ENCODE measurements at places on chromosomes 4 and X. TPM values are rescaled to one million over a fixed set of nuclear protein-coding genes. Genes with fewer than 3 reads are reported as not detected.

- DNase-seq, result no peak
- H3K4me3 ChIP-seq, result no peak overlapping the region
- no peak overlapping the region for H3K27ac ChIP-seq
- H3K4me1 ChIP-seq, result no peaks in the 10 kb centered on the region
Observed at GRCh38 chr4:189117426-189117825, 823.2 kb upstream of the FRG1 start.

- H3K4me1 ChIP-seq, result no peaks in the 10 kb centered on the region
- H3K27me3 ChIP-seq, result peaks cover 7% of the 10 kb centered on the region
- no peak overlapping the region for H3K4me3 ChIP-seq
- no peak for DNase-seq
- no peak overlapping the region for H3K27ac ChIP-seq
- no peaks in the 10 kb centered on the region for H3K36me3 ChIP-seq
Observed at GRCh38 chr4:37326852-37327251, 82.3 kb downstream of the NWD2 start.

GRCh38 chrX:150692296-150692695, 900 bp upstream of the MTMR1 start:
- peaks cover 18% of the 10 kb centered on the region for H3K36me3 ChIP-seq
- peak overlapping the region; percentile 94 for H3K27ac ChIP-seq
- no peak for DNase-seq

DNA sequence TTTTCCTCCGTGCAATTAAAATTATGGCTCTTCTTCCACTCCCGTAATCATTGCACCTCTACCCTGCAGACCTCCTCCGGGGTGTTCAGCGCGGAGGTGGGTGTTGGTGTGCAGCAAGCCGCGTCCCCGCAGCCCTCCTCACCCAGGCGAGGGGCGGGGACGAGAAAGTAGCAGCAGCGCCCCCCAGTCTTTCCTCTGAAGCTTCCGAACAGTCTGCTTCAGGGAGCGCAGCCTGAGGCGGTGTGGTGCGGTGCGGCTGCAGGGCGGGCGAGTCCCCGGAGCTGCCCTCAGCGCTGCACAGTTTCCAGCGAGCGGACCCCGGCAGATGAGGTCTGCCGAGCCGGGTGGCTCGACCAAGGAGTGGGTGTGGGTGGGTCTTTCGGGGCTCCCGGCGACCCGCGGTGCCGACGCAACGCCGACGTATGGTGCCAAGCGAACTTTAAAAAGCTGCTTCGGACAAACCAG, at the start of gene FRAS1:
TSS of gene FRAS1 (plus strand) at position 189 of the 465 bp plus-strand sequence. CDS start 687 bp downstream, outside the sequence.
- no peak within 1 kb of the TSS for H3K27ac ChIP-seq
- DNase-seq, result peak; percentile 43
- H3K36me3 ChIP-seq, result no peaks in the 10 kb centered on the region
- peaks cover 67% of the 10 kb centered on the region for H3K27me3 ChIP-seq
- peaks cover 28% of the 10 kb centered on the region for H3K4me1 ChIP-seq
- peak within 1 kb of the TSS; percentile 82 for H3K4me3 ChIP-seq

- no peak overlapping the region for H3K4me3 ChIP-seq
- H3K27ac ChIP-seq, result no peak overlapping the region
- no peaks in the 10 kb centered on the region for H3K4me1 ChIP-seq
- DNase-seq, result no peak
- no peaks in the 10 kb centered on the region for H3K27me3 ChIP-seq
Observed at GRCh38 chrX:41604177-41604576, 84.6 kb upstream of the GPR34 start.

GRCh38 chr4:40232610-40233009, 35.8 kb downstream of the RHOH start:
- H3K4me1 ChIP-seq, result peaks cover 88% of the 10 kb centered on the region
- peak overlapping the region; percentile 56 for H3K4me3 ChIP-seq
- no peaks in the 10 kb centered on the region for H3K27me3 ChIP-seq
- no peak for DNase-seq
- peak overlapping the region; percentile 97 for H3K27ac ChIP-seq

DNA sequence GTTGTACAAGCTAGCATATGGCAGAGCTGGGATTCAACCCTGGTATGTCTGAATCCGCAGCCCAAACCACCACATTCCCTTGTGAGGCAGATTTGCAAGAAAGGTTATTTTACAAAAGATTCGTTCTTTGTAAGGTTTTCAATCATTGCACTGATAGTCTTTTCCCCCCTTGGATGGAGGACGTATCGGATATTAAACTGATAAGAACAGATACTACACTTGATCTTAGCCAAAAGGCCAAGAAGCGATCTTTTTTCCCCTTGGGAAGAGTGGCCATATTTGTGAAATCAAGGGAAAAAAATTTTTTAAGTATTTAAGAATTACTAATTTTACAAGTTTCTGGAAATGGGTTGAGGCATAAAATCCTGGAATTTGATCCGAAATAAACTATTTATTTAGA, 34.4 kb upstream of the MSMO1 start:
- H3K4me1 ChIP-seq, result peaks cover 29% of the 10 kb centered on the region
- H3K36me3 ChIP-seq, result peaks cover 36% of the 10 kb centered on the region
- H3K27ac ChIP-seq, result no peak overlapping the region
- no peak for DNase-seq

DNA sequence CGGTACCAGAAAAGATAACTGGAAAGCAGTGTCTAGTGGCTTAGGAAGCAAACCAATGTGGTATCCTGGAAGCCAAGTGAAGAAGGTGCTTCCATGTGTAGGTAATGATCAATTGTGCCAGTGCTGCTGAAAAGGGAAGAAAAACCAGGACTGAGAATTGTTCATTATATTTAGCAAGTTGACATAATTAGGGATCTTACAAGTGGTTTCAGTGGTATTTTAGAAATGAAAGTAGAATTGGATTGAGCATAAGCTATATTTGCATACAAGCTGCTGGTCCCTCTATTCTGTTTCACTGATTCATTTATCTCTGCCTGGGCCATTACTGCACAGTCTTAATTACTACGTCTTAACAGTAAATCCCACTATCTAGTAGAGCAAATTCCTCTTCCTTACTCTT, 32.3 kb downstream of the PRDM8 start:
- DNase-seq, result no peak
- no peaks in the 10 kb centered on the region for H3K36me3 ChIP-seq
- H3K27me3 ChIP-seq, result peaks cover 9% of the 10 kb centered on the region
- H3K4me1 ChIP-seq, result no peaks in the 10 kb centered on the region
- no peak overlapping the region for H3K27ac ChIP-seq

- H3K27me3 ChIP-seq, result no peaks in the 10 kb centered on the region
- H3K36me3 ChIP-seq, result no peaks in the 10 kb centered on the region
- no peak overlapping the region for H3K4me3 ChIP-seq
Observed at GRCh38 chrX:71953946-71954345, 43.3 kb downstream of the NHSL2 start.

DNA sequence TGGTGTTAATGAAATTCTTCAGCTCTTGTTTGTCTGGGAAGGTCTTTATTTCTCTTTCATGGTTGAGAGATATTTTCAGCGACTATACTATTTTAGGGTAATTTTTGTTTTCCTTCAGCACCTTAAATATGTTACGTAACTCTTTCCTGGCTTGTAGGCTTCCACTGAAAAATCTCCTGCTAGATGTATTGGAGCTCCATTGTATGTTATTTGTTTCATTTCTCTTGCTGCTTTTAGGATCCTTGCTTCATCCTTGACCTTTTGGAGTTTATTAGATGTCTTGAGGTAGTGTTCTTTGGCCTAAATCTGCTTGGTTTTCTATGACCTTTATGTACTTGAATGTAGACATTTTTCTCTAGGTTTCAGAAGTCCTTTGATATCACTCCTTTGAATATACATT, 93.6 kb downstream of the MMRN1 start:
- H3K4me1 ChIP-seq, result no peaks in the 10 kb centered on the region
- no peaks in the 10 kb centered on the region for H3K36me3 ChIP-seq
- H3K27me3 ChIP-seq, result peaks cover 4% of the 10 kb centered on the region

GRCh38 chr4:88280228-88280795, 4.0 kb downstream of the PPM1K start:
- DNase-seq, result no peak
- H3K27ac ChIP-seq, result no peak overlapping the region
- H3K4me1 ChIP-seq, result peaks cover 47% of the 10 kb centered on the region
- H3K27me3 ChIP-seq, result no peaks in the 10 kb centered on the region

- H3K27me3 ChIP-seq, result no peaks in the 10 kb centered on the region
- no peak for DNase-seq
Observed at GRCh38 chrX:53262918-53263394, 18.4 kb downstream of the IQSEC2 start.

DNA sequence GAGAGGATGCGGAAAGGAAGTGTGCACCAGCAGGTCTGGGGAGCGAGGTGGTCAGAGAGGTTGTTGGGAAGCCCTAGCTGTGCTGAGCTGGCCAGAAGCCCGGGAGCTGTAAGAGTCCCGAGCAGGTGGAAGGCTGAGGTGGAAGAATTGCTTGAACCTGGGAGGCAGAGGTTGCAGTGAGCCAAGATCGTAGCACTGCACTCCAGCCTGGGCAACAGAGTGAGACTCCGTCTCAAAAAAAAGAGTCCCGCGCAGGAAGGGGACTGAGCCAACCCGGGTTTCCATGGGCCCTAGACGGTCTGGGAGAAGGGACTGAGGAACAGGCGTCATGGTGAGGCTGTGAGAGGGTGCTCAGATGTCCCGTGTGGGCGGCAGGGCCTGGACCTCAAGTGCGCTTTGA, 12.7 kb upstream of the FGFR3 start:
- no peak overlapping the region for H3K4me3 ChIP-seq
- H3K4me1 ChIP-seq, result no peaks in the 10 kb centered on the region
- no peaks in the 10 kb centered on the region for H3K27me3 ChIP-seq
- H3K36me3 ChIP-seq, result no peaks in the 10 kb centered on the region
- H3K27ac ChIP-seq, result no peak overlapping the region
- no peak for DNase-seq

- H3K27ac ChIP-seq, result no peak overlapping the region
- H3K4me3 ChIP-seq, result no peak overlapping the region
- H3K4me1 ChIP-seq, result no peaks in the 10 kb centered on the region
- H3K36me3 ChIP-seq, result no peaks in the 10 kb centered on the region
Observed at GRCh38 chr4:30028826-30029225, 691.3 kb upstream of the PCDH7 start.

GRCh38 chr4:76120199-76120598, 28.0 kb downstream of the NUP54 start:
- peaks cover 57% of the 10 kb centered on the region for H3K36me3 ChIP-seq
- H3K4me1 ChIP-seq, result no peaks in the 10 kb centered on the region
- no peak overlapping the region for H3K4me3 ChIP-seq
- no peak overlapping the region for H3K27ac ChIP-seq

GRCh38 chr4:109053257-109053656, 249.2 kb downstream of the COL25A1 start:
- DNase-seq, result no peak
- H3K36me3 ChIP-seq, result no peaks in the 10 kb centered on the region
- H3K27me3 ChIP-seq, result peaks cover 11% of the 10 kb centered on the region
- H3K4me1 ChIP-seq, result no peaks in the 10 kb centered on the region
- H3K27ac ChIP-seq, result no peak overlapping the region

GRCh38 chrX:23773601-23774175, 9.3 kb upstream of the SAT1 start:
- H3K27me3 ChIP-seq, result no peaks in the 10 kb centered on the region
- H3K27ac ChIP-seq, result peak overlapping the region; percentile 96
- peak; percentile 34 for DNase-seq
- H3K4me1 ChIP-seq, result peaks cover 13% of the 10 kb centered on the region
- no peaks in the 10 kb centered on the region for H3K36me3 ChIP-seq
- H3K4me3 ChIP-seq, result peak overlapping the region; percentile 50

- DNase-seq, result no peak
- H3K4me1 ChIP-seq, result no peaks in the 10 kb centered on the region
- no peaks in the 10 kb centered on the region for H3K36me3 ChIP-seq
Observed at GRCh38 chr4:2051086-2051485, 8.0 kb upstream of the NAT8L start.

- no peak for DNase-seq
- no peak overlapping the region for H3K27ac ChIP-seq
- H3K4me1 ChIP-seq, result no peaks in the 10 kb centered on the region
- no peak overlapping the region for H3K4me3 ChIP-seq
- H3K27me3 ChIP-seq, result no peaks in the 10 kb centered on the region
Observed at GRCh38 chrX:96183843-96184242, 500.8 kb upstream of the DIAPH2 start.

GRCh38 chr4:109395694-109396093, 37.9 kb upstream of the SEC24B start:
- no peak for DNase-seq
- no peak overlapping the region for H3K27ac ChIP-seq
- peaks cover 2% of the 10 kb centered on the region for H3K4me1 ChIP-seq
- no peaks in the 10 kb centered on the region for H3K36me3 ChIP-seq
- no peak overlapping the region for H3K4me3 ChIP-seq
- H3K27me3 ChIP-seq, result peaks cover 4% of the 10 kb centered on the region

DNA sequence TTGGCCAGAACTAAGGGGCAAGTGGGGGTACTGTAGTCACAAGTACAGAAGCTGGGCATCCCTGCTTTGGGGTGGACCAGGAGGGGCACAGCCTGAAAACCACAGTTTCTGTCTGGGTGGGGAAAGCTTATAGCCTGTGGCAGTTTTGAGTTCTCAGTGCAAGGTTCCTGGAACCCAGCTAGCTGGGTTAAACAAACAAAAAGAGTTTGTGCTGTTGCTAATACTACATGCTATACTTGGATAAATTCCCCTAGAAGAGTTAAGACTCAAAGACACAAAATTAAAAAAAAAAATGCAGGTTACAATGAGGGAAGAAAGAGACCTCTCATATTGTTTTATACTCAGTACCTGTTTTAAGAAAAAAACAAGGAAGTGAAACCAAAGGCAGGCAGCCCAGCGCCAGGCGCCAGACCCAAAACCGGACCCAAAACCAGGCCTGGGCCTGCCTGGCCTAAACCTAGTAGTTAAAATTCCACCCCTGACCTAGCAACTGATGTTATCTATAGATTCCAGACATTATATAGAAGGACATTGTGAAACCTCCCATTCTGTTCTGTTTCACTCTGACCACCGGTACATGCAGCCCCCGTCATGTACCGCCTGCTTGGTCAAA, 50.8 kb downstream of the SLC2A9 start:
- H3K27me3 ChIP-seq, result no peaks in the 10 kb centered on the region
- H3K4me1 ChIP-seq, result peaks cover 16% of the 10 kb centered on the region
- H3K27ac ChIP-seq, result peak overlapping the region; percentile 75
- no peak for DNase-seq

GRCh38 chrX:102720237-102721168, at the start of gene GPRASP3:
Gene GPRASP3 (plus strand): TSS chrX:102720743. CDS start chrX:102748996, 28,253 bp downstream.
- H3K4me1 ChIP-seq, result peaks cover 10% of the 10 kb centered on the region
- no peaks in the 10 kb centered on the region for H3K36me3 ChIP-seq
- H3K4me3 ChIP-seq, result peak within 1 kb of the TSS; percentile 95
- H3K27ac ChIP-seq, result peak within 1 kb of the TSS; percentile 74
- peak; percentile 75 for DNase-seq

The FOXP3 gene
- 11.9 TPM for total RNA-seq

The TNIP3 gene
- total RNA-seq, result 3.3 TPM

The SLC25A31 gene
- total RNA-seq, result not detected

The FANCB gene
- 13.6 TPM for total RNA-seq

The MTTP gene
- 0.47 TPM for total RNA-seq

The ELF4 gene
- 17.6 TPM for total RNA-seq

The H2BW2 gene
- not detected for total RNA-seq

The DDIT4L gene
- 0.34 TPM for total RNA-seq

The TLR1 gene
- 1.6 TPM for total RNA-seq

The PCYT1B gene
- 0.49 TPM for total RNA-seq

The GPRASP1 gene
- total RNA-seq, result 3.8 TPM

The PGAM4 gene
- total RNA-seq, result 0.92 TPM
